GF-D8 (cell line): ENCODE measurements at places on chromosomes 4 and X.

DNA sequence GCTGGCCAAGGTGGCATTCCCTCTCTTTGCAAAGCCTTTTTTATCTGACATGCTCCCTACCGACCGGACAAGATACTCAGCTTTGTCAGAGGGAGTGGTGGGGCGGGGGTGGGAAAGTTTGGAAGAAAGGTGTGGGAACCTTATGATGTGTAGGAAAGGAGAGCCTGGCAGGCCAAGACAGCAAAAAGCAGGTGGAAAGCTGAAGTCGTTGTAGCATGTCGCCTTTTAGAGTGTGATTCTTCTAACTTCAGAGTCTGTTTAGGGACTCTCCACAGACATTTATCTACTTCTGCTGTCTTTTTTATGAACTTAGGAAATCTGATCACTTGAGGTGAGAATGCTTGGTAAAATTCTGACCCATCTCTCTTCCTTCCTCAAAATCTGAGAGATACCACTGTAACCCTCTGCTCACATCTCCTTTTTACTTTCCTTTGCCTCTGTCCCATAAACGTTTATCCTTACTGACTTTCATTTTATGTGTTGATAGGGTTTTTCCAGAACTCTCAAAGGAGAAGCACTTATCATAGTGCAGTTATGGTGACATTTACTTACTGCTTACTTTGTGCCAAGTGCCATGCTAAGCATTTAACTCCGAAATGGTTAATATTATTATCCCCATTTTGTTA is 8.2 kb upstream of the RUFY3 start:
- DNase-seq = peak; percentile 7

GRCh38 chr4:139785356-139785755 is 119.7 kb downstream of the MGST2 start:
- DNase-seq = no peak

GRCh38 chr4:77040854-77041725 is 34.7 kb downstream of the CCNI start:
- no peak for DNase-seq

DNA sequence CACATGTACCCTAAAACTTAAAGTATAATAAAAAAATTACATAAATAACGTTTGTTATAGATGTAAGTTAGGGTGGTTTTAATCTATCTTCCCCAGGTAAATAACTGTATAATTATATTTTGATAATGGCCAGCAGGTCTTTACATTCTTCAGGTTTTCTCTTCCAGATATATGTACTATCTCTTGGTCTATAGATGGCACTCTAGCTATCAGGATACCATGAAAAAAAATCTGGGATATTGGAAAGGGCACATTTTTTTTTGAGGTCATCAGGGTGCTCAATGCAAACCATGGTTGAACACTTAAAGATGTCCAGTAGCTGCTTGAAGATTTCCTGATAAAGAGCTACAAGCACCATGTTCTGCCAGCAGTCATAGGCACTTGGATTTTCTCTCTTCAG is 15.6 kb upstream of the ADH4 start:
- DNase-seq = no peak

- DNase-seq = no peak
Measured at GRCh38 chr4:185272245-185272644, 62.8 kb downstream of the SNX25 start.

DNA sequence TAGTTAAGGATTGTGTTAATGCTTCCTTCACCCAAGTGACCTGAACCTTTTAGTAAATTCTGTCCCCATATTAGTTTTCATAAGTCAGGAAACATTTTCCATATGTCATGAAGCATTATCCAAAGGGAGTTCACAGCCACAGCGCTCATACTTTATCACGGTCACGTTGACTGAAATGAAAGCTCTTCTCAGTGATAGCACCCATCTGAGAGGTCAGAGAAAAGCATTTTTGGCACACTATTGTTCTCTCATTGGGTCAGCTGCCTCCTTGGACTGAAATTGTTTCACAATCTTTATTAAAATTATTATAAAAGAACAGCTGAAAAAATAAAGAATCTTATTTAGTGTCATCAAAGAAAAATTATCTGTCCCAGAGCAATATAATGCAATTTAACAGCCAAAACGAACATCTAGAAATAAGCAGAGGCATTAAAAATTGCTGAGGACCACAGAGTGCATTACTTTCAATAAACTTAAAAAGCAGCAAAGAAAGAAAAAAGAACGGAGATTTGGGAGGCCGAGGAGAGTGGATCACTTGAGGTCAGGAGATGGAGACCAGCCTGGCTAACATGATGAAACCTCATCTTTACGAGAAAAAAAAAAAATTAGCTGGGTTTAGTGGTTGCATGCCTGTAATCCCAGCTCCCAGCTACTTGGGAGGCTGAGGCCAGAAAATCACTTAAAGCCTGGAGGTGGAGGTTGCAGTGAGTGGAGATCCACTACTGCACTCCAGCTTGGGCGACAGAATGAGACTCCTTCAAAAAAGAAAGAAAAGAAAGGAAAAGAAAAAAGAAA is 680.8 kb upstream of the FAM241A start:
- no peak for DNase-seq

DNA sequence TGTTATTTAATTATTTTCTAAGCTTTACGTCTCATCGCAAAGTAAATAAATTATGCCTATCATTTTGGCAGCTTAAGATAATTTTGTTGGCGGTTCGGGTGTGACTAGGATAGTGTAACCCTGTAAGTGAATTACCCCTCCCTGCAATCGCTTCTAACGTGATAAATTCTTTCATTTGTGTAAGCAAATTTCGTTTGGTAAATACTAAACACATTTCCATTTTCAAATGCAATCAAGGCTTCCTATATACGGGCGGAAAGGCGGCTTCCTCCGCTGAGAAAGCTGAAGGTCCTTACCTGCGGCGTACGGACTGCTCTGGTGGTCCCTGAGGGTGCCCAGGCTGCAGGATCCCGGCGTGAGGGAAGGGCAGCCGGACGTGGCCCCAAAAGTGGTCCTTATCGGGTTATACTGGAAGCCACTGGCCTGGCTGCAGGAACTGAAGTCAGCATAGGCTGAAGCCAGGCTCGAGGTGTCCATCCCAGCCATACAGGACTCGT is 403 bp downstream of the PHOX2B start:
- DNase-seq = no peak

- DNase-seq = no peak
Measured at GRCh38 chr4:52368895-52369294, 290.2 kb downstream of the USP46 start.

DNA sequence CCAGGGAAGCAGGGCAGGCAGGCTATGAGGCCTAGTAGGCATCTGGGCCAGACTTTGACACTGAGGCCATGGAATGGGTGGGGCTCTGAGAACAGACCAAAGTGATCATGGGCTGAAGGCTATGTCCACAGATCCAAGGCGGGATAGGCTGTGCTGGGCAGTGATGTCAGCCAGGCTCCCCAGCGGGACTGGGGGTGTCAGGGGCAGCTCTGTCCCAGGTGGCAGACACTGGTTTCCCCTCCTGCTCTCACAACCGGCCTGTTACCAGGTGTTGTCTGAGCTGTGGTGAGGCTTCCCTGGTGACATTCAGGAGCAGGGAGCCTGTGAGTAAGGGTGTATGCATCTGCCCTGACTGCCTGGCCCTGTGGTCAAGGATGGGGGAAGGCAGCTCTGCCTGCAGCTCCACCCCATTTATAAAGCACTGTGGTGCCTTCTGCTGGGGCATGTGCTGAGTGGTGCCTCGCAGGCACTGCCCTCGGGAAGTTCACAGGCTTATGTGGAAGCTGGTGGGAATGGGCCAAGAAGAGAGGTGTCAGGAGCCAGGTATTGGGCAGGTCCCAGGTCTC is 2.9 kb downstream of the IL9R start:
- DNase-seq = no peak
